ENCODE measurements at places on chromosomes 2 and 18.

- no peak for DNase-seq
These were observed 28.2 kb downstream of the BCL2L11 start for GRCh38 chr2:111148925-111149324.

- no peak for DNase-seq
These were observed 373.6 kb upstream of the TRIB2 start for GRCh38 chr2:12343141-12343540.

- no peak for DNase-seq
These were observed 104.2 kb downstream of the SH3BP4 start for GRCh38 chr2:235055891-235056516.

DNA sequence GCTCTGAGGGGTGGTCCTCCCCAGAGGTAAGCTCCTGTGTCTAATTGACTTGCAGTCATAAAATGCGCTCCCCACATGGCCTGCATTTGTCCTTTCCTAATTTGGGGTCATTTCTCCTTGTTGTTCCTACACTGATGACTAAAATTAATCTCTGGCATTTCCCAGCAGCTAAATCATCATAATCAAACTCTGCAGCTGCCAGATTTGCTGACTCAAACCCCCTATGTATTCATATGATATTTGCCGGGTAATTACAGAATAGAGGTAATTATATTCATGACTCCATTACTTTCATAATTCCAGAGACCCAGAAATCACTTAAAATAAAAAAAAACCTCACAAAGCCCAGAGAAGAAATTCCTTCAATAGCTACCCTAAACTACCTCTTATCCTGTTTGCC is 331.4 kb upstream of the KLHL29 start:
- DNase-seq: no peak

- no peak for DNase-seq
These were observed 254.8 kb downstream of the CDH2 start for GRCh38 chr18:27921904-27922751.

DNA sequence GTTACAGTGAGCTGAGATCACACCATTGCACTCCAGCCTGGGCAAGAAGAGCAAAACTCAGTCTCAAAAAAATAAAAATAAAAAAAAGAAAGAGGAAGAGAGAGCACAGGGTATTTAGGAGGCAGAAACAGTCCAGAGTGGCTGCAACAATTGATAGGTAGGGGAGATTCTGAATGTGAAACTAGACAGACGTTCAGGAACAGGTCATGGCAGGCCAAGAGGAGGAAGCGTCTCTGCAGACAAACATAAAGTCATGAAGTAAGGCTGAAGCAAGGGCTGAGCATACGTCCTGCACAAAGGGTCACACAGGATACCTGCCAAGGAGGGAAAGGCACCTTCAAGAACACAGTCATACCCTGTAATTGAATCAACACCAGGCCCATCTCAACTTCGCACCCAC is 64.1 kb upstream of the ZNF532 start:
- DNase-seq: no peak

GRCh38 chr2:199409759-199410529 is 47.8 kb downstream of the SATB2 start:
- no peak for DNase-seq

DNA sequence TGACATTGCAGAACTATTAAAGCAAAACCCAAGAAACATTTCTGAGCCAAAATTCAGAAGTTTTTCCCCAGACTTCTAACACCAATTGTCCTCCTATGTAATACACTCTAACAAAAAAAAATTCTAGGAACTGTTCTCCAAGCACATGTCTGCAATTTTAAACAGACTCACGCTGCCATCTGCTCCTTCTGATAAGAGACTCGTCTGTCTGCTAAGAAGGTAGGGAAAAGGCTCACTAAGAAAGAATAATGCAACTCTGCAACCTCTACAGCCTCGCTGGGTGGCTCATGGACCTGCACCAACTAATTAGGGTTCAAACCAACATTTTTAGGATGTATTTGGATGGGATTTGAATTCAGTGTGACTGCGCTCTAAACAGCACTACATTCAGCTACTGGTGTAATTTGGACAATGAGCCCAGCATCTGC is 366.5 kb downstream of the DSC3 start:
- DNase-seq: no peak

DNA sequence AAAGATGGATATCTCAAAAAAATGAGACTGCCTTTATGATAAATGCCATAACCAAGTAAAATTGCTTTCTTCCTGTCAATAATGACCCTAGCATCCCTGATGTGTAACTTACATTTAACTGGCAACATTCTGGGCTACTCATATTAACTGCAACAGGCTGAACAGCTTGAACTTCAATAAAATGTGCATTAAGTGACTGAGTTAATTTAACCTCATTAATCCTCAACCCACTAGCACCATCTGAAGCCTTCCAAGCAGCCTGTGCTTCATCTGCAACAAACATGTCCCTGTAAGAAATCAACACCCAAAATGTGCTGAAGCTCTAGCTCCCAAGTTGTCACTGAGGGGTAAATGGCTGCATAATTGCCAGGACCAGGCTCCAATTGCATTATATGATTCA is 296.2 kb upstream of the ZC3H15 start:
- DNase-seq: no peak

GRCh38 chr2:143928184-143928583 is 591.7 kb downstream of the ZEB2 start:
- DNase-seq: no peak

DNA sequence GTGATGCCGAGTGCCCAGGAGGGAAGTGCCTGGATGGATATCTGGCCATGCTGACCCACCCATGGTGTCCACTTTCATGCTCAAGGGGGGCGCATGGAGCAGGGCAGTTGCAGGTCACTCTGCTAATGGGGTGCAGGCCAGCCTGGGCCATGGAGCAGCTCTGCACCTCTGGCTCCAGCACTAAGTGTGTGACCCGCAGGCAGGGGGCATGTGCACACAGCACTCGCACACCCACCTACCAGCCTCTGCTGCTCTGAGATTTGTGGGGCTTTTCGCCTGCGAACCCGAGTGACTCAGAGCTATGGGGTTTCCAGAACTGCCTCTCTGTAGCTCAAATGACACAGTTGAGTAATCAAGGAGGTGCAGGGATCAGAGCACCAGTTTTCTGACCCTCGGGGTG is 66.2 kb downstream of the CYP26B1 start:
- no peak for DNase-seq

GRCh38 chr2:199956062-199956380 is 639 bp downstream of the MAIP1 start:
- no peak for DNase-seq

DNA sequence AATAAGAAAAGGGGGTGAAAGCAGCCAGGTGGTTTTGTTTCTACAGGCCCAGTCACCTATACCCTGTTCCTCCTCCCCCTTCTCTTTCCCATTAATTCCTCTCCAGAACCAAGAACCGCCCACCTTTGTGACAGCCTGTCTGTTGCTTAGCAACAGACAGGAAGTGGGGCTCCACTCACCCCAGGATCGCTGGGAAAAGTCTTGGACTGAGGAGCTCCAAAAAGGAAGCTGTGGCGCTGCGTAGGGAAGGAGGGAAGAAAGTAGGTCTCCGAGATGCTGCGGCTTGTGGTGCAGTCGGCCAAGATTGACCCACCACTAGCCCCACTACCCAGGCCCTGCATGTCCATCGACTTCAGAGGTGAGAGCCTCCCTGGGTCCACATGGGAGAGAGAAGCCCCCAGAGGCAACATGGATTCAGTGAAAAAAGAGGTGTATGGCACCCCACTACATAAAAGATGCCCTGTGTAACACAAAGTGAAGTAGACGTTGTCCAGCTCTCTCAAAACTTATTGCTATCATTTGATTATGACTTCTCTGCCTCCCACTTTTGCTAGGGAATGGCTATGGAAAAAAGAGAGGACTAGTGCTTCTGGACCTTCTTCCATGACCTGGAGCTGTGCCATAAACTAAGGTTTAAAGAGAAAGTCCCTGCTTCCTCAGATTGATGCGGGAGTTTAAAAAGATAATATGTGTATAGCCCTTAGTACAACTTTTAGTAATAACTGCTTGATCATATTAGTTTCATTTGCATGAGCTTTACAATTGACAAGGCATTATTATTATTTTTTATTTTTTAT is at the start of gene FER1L5:
FER1L5 (plus strand) TSS at position 201 of the 797 bp plus-strand sequence; CDS start at position 274, 73 bp downstream.
- no peak for DNase-seq

DNA sequence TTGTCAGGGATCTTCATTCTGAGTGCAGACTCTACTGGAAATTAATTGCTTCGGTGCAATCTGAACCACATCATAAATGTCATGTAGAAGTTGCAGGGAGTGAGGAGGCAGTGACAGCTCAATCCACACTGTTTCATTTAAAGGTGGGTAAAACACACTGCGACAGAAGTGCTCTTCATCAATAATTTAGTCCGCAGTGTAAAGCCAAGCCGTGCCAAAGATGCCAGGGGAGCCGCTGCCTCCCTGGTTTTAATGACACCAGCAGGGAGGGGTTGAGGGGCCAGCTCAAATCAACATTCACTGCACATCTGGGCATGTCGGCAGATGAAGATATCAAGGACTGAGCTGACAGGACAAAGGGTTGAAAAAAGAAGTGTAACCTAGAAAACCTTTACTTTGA is 305.7 kb upstream of the VRK2 start:
- no peak for DNase-seq

DNA sequence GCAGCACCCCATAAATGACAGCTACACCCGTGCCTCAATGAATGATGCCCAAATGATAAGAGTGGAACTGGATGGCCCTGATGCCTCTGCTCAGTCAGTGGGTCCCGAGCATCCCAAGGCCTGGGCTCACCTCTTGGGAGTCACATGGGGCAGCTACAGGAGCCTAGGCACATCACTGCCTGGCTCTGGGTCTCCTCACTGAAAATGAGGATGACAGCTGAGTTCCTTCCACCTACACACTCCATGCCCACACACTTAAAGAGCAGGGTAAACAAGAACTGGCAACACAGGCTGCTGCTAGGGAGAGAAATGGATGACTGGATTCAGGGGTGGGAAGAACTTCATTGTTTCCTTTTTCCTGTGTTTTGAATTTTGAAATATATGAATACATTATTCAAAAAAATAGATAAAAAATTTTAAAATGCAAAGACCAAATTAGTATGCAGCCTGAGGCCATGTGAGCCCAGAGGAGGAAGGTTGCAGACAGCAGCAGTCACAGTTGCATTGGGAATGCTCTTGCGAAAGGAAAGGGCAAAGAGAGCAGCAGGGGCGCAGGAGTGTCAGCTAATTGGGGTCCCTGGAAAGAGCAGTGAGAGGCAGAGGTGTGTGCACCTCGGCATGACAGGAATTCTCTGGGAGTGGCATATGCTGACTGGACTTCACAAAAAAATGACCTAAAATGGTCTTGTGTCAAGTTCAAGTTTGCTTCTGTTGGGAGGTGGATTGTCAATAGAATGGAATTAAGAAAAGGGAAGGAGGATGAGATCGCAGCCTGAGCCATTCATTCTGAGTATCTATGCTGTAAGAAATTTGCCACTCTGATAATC is 327.1 kb downstream of the CELF4 start:
- DNase-seq: no peak

DNA sequence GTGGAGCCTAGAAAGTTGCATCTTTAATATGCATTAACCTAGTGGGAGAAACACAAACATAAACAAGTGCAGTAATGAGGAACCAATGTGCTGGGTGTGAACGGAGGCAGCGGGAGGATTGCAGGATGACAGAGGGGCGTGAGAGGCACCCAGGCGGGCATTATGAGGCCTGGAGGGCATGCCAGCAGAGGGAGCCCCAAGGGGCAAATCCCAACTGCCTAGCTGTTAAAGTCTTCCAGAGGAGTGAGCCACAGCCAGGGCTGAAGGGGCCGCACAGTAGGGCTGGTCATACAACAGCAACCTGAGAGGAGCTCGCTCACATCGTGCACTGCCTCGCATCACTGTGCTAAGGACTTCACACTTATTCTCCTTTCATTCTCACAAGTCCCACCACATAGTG is 13.3 kb upstream of the PRELID3A start:
- no peak for DNase-seq

DNA sequence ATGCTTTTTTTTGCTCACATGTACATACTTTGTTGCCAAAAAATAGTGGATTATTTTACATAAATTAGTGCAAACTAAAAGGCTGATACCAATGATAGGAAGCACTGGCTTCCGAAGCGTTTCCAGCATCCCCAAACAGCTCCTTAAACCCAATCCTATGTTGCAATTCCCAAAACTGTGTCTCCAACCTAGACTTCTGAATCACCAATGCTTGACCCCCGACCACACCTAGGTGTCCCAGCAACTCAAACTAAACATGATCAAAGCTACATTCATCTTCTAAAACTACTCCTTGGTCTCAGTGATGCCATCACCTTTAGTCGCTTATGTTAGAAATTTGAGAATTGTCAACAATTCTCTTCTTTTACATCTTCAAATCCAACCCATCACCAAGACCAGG is 13.4 kb downstream of the ATP8B1 start:
- no peak for DNase-seq

DNA sequence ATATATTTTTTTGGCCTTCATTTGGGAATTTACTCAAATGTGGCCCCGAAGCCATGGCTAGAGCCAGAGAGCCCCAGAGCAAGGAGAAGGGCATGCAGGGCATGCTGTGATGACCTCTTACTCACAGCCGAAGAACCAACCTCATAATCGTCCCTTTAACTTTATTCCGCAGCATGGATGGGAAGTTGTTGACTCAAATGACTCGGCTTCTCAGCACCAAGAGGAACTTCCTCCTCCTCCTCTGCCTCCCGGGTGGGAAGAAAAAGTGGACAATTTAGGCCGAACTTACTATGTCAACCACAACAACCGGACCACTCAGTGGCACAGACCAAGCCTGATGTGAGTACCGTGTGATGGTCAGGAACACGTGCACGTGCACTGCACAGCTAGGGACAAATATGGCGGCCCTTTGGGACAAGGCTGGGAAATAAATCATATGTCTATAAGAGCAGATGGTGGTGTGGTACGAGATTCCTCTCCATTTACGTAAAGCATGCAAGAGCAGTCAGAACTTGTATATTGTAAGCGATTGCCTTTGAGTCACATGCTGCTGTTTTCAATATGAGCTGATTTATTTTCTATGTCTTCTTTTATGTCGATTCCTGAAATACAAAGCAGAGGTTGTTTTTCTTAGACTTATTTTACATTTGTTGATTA is 280.9 kb downstream of the NEDD4L start:
- DNase-seq: no peak

DNA sequence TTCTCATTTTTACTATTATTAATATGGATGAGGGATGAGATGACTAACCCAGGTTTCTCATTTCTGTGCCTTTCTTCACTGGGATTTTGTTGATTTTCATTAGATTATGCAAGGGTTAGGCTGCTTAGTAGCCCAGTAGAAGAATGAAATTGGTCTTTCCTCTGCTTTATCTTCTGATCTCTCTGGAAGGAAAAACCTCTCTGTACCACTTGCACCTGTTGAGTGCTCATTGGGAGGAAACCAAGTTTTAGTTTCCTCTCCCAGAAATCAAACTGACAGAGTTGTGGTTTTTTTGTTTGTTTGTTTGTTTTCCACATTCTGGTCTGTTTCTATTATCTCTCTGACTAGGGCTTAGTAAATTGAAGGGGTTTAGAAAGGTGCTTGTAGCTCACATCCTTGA is 60.8 kb downstream of the KIAA1328 start:
- DNase-seq: no peak

- DNase-seq: no peak
These were observed 229.3 kb upstream of the ZSWIM2 start for GRCh38 chr2:187078297-187078696.

- no peak for DNase-seq
These were observed 363.3 kb downstream of the TNS1 start for GRCh38 chr2:217639481-217639880.

All from CD4-positive, alpha-beta T cell treated with Interleukin-12 subunit alpha and Interleukin-12 subunit beta, for 1 hour (primary cell).